ENCODE measurements at places on chromosomes 2 and 18.

DNA sequence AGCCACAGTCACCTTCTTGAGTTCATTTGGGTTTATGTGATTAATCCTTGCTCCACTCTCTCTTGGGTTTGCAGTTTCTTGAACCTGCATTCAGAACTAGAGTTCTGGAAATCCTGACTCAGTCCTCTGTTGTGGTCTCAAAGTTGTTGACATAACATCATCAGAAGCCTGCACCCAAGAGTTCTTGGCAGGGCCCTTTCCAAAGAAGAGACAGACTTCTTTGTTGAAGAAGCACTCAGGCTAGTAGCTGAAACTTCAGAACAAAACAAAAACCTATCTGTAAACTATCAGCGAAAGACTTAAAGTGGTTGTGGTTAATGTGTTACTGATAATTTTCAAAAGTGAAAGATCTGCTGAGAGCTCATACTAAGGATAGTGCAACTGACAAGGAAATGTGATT, 120.8 kb downstream of the FAM168B start:
- DNase-seq = no peak

DNA sequence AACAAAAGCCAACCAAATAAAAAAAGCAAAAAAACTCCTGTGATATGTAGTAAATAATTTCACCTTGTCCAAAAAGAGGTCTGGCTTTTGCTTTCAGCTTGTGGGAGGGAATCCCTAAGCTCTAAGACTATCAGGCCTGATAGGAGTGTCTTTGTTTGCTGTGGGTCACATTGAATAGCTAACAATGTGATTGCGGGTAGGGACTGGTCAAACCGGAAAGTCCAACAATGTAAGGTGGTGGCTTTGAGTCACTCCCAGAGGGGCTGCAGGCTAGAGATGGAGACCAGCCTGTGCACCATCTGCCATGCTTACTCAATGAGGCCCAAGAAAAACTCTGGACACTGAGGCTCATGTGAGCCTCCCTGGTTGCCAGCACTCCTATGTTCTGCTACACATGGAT, 192.9 kb downstream of the TFCP2L1 start:
- DNase-seq = no peak

DNA sequence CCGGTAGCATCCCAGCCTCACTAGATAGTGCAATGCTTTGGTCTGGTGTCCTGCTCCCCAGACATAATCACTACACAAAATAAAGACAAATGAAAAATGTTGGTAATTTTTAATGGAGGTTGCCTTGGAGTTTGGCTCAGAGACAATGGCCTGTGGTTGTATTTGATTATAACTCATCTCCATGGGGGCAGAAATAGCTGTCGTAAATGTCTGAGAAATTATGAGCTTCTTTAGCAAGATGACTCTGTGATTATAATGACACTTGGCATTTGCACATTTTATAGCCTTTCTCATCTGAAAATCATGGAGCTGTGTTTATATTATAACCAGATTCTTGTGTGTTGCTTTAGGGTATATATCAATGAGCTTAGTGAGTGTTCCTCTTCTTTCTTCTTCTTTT, 1779.7 kb upstream of the CELF4 start:
- DNase-seq = no peak

- no peak for DNase-seq
Observed at GRCh38 chr2:111118981-111119821, 1.5 kb upstream of the BCL2L11 start.

GRCh38 chr2:70460333-70460732, 93.3 kb downstream of the TGFA start:
- DNase-seq = no peak
